ENCODE measurements at places on chromosomes 6 and 20.
A peak's percentile ranks its signal among the peaks of the same experiment; 100 is the strongest.

GRCh38 chr6:111342913-111343312 is 140.1 kb downstream of the REV3L start:
- DNase-seq, result no peak

DNA sequence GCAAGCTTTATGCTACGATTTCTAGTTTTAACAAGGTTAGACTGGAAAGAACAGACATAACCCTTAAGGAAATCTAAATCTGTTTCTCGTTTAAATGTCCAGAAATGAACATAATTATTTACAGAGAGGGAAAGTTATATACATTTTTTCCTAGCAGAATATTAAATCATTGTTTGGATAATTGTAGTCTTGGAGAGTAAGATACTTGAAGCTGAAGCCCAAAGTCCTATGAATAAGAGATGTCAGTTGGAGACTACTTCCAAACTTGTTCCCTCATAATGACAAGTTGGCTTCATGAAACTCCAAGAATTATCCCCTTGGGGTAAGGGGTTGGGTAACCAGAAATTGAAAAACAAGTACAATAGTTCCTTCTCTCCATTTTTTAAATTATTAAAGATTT is 911.1 kb upstream of the MAN1A1 start:
- DNase-seq, result no peak

DNA sequence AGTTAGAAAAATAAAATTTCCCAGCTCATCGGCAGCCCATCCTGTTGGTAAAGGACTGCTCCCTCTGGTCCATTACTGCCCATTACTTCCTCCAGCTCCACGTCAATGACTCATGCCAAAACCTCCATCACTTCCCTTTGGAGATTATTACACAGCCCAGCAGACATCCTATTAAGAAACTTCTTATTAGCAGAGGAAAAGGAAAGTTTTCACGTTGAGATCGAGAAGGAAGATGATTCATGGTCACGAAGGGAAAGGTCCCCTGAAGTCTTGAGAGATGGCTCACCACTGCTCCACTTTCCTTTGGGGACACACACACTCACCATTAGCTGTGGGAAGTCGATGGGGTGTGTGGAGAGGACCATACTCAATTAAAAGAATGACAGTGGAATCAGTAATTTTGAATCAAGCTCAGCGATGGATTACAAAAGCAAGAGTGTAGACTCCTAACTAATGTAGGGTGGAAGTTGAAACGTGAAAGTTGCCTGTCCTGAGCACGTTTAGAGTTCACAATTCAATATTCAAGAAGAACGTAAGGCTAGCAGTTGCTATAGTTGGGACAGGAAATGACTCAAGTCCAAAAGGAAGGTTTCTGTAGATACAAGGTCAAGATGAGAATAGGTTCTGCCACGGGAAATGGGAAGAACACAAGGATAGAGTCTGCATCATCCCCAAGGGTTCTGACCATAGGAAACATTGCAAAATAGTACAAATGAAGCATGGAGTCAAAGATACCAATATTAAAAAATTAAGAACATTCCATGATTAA is 21.6 kb downstream of the SASH1 start:
- no peak for DNase-seq

DNA sequence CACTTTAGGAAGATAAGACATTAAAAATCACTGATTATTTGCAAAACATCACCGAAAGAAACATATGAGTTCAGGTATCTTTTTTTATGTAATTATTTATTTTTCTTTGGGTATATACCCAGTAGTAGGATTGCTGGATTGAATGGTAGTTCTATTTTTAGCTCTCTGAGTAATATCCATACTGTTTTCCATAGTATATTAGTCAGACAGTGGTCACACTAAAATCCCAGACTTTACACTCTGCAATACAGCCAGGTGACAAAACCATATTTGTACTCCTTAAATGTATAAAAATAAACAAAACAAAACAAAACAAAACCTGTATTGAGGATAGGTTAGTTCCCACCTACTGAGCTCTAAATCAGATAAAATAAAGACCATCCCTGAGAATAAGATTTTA is 1024.3 kb upstream of the EYS start:
- no peak for DNase-seq

DNA sequence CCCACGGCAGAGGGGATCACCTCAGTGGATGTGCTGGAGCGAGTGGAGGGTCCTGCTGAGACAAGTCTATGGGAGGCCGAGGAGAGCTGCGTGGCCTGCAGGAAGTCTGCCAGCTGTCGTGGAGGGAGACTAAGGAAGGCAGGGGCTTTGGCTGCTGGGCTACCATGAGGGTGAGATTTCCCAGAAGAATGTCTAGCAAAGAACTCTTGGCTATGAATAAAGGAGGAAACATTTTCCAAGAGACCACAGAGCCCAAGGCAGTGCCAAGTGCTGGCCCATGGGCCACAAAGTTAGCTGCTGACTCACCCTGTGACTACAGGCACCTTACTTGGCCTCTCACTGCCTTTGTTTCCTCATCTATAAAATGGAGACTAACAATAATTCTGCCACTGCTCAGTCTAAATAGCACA is 73.4 kb downstream of the PRDM1 start:
- DNase-seq, result no peak

- no peak for DNase-seq
Measured at GRCh38 chr6:158475344-158476302, 84.3 kb upstream of the TMEM181 start.

- no peak for DNase-seq
Measured at GRCh38 chr6:140382355-140382754, 1007.9 kb upstream of the CITED2 start.

- DNase-seq, result no peak
Measured at GRCh38 chr20:47638851-47639250, 137.2 kb downstream of the NCOA3 start.

GRCh38 chr6:72622094-72622940 is 453 bp downstream of the KCNQ5 start:
- peak; percentile 82 for DNase-seq

DNA sequence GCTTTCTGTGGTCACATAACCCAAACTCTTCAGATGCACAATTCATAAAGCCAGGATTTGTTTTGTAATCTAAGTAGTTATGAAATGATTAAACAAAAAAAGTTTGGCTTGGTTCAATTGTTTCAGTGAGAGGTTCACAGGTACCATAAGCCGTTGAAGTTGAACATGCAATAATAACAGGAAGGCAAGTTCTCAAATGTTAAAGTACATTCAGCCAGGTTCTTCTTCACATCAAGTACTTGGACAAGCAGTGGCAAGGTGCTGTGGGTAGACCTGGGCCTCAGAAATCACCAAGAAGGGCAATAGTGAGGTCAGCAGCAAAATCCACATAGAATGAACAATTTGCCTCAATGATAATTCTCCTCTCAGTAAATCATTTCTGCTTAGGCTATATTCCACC is 175.5 kb downstream of the EPM2A start:
- DNase-seq, result no peak

DNA sequence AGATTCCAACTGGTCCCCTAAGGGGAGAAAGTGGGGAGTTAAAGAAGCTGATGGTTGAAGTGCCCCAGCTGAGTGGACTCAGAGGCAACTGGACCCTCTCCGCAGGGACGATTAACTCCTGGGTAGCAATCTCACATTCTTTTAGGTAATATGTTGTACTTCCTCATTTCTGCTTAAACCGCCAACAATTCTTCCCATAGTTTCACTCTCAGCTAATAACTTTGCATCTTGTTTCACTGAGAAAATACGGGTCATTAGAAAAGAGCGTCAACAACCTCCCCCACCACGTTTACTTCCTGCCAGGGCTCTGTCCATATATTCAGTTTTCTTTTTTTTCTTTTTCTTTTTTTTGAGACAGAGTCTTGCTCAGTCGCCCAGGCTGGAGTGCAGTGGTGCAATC is 39.5 kb upstream of the CHD6 start:
- DNase-seq, result no peak

GRCh38 chr20:38061109-38061508 is 27.6 kb downstream of the RPRD1B start:
- DNase-seq, result no peak

GRCh38 chr6:49463612-49463967 is 420 bp downstream of the CENPQ start:
- DNase-seq, result no peak

DNA sequence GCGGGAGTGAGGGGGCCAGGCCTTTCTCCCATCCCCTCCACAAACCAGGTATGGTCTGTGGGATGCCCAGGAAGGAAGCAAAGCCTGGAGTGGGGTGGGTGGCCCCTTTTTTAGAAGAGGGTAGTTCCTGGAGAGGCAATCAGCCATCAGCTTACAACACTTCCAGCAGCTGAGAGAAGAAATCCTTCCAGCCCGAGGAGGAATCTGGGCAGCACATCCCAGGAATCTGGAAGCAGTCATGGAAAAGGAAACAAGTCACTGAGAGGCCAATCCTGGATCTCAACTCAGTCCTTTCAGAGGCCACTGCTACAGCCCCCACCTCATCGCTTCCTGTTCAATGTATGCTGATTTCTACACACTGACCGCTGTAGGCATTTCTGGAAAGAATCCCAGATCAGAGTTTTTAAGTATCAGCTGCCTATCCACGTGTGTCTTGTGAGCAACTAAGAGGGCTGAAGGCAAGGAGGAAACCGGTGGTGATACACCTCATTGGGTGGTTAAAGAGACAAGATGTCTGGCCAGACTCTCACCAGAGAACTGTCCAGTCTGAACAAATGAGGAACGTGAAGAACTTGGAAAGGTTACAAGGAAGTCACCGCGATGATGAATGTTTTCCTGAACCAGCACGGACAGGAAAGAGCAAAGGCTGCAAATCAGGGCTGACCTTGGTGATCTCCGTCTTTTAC is 92.9 kb upstream of the SHLD1 start:
- no peak for DNase-seq

- DNase-seq, result no peak
Measured at GRCh38 chr20:44204156-44204831, 6.3 kb downstream of the OSER1 start.

- DNase-seq, result no peak
Measured at GRCh38 chr6:53831081-53831869, 36.5 kb downstream of the LRRC1 start.

GRCh38 chr6:121465101-121465500 is 29.7 kb downstream of the GJA1 start:
- DNase-seq, result no peak

DNA sequence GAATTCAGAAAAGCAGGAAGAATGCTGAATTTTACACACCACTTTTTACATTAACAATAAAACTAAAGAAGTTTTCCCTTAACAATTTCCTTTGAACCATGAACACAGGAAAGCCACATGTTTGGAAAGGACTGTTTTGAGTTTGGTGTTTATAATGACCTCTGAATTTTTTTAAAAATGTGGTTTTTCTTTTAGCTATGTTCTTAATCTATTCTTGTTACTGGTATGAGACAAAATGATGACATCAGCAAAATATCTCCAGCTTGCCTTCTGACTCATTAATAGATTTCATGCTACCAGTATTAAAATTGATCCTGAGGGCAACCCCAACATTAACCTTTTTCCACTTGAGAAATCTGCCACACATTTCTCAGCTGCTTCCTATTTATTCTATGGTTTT is 217.5 kb upstream of the THEMIS start:
- no peak for DNase-seq

- no peak for DNase-seq
Measured at GRCh38 chr20:49029203-49029602, 16.9 kb upstream of the CSE1L start.

- DNase-seq, result no peak
Measured at GRCh38 chr6:115830895-115831294, 229.8 kb downstream of the FRK start.

- DNase-seq, result no peak
Measured at GRCh38 chr6:12353731-12354130, 63.6 kb downstream of the EDN1 start.

DNA sequence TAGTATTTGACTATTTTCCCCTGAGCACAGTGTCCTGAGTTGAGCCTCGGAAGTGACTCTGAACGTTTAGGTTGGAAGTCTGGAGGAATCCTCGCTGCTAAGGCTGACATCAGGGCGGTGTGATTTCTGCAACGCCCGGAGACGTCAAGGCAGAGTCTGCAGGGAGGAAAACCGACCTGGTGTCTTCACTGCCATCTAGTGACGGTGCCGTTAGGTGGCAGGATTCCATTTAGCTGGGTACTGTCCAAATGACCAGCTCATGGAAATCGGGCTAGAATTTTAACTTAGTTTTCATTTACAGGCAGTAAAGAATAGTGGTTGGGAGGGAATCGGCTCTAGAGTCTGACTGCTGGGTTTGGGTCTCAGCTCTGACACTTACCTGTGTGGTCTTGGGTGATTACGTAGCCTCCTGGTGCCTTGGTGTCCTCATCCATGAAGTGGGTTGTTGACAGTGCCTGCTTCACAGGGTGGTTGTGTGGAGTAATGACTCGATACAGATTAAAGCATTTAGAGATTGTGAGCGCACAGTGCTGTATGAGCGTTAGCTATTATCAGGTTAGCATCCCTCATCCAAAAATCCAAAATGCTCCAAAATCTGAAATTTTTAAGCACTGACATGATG is 35.0 kb downstream of the FOXF2 start:
- no peak for DNase-seq

- DNase-seq, result no peak
Measured at GRCh38 chr20:12977328-12978125, 31.2 kb upstream of the SPTLC3 start.

DNA sequence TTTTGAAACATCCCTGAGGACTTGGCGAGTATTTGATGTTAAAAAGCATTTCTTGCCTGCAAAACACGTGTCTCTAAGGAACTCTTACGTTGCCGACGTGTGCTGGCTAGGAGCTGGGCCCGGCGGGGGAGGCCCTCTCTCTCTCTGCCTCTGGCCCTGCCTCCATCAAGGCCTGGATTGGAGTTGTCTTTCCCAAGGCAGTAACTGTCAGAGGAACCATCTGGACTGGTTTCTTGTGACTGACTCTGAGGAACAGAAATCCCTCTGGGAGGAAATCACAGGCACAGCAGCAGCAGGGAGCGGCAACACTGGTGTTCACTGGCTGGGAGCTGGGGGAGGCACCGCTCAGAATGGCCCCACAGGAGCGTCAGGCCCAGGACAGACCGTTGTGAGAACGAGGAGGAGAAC is 244.2 kb downstream of the NRN1 start:
- DNase-seq, result no peak

DNA sequence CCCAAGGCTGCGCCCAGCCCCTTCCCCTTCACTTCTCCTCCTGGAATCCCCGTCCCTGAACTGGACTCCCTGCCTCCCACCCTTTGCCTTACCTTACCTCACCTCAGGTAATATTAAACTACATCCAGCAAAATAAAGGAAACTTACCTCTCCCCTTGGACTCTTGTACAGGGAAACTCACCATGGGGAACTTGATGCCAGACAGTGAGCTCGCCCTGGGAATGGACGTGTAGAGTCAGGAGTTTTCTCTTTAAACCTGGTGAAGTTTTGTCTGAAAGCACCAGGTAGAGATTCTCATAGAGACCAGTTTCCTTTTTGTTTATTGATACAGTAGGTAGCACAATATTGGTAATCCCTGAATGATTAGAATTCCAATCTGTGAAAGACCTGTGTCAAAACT is 544 bp upstream of the HLA-C start:
- DNase-seq, result no peak

GRCh38 chr6:138757136-138757535 is 16.4 kb upstream of the CCDC28A start:
- DNase-seq, result no peak

- no peak for DNase-seq
Measured at GRCh38 chr20:38239441-38239840, 21.1 kb downstream of the KIAA1755 start.

Data from CD8-positive, alpha-beta T cell (primary cell).